Tongue (tissue), 3 donors: ENCODE measurements at places on chromosomes 16 and 17. TPM values are rescaled to one million over a fixed set of nuclear protein-coding genes. Genes with fewer than 3 reads are reported as not detected.

Gene DRC3
- total RNA-seq = 0.82 TPM

Gene CD300LB
- 0.31 TPM for total RNA-seq

Gene CCL1
- not detected for total RNA-seq

Gene TBC1D3C
- not detected for total RNA-seq

Gene KRT34
- total RNA-seq = 0.51 TPM

Gene TPSAB1
- 4.5 TPM for total RNA-seq

Gene MYOCD
- total RNA-seq = 6.9 TPM

Gene ABCC12
- not detected for total RNA-seq

Gene ST6GALNAC1
- 1.7 TPM for total RNA-seq

Gene CMTM2
- total RNA-seq = not detected

Gene DOC2A
- 1.0 TPM for total RNA-seq

Gene MEIOC
- total RNA-seq = not detected

Gene TP53TG3B
- not detected for total RNA-seq

Gene SCNN1B
- total RNA-seq = 3.8 TPM

Gene SP6
- total RNA-seq = 0.82 TPM

Gene CTNS
- total RNA-seq = 14.7 TPM

Gene RPUSD1
- total RNA-seq = 11.6 TPM

Gene OTOP2
- not detected for total RNA-seq

Gene COX6A2
- total RNA-seq = 63.5 TPM

Gene TEPSIN
- total RNA-seq = 14.6 TPM

Gene TMEM204
- 19.3 TPM for total RNA-seq

Gene KRTAP4-4
- not detected for total RNA-seq

Gene TAC4
- total RNA-seq = not detected

Gene NTN3
- 9.1 TPM for total RNA-seq

Gene TEX19
- total RNA-seq = not detected

Gene KRT25
- total RNA-seq = not detected

Gene MGAT5B
- not detected for total RNA-seq

Gene ASPHD1
- total RNA-seq = 1.6 TPM

Gene CDRT4
- not detected for total RNA-seq

Gene SAP30BP
- 57.0 TPM for total RNA-seq

Gene KRT23
- total RNA-seq = 26.3 TPM

Gene TBC1D3K
- total RNA-seq = not detected

Gene PRRT2
- 3.0 TPM for total RNA-seq

Gene BAHCC1
- total RNA-seq = 13.7 TPM

Gene NTHL1
- total RNA-seq = 28.7 TPM

Gene HCRT
- not detected for total RNA-seq

Gene LDHD
- total RNA-seq = 16.8 TPM

Gene CTRB2
- total RNA-seq = not detected

Gene ALOXE3
- not detected for total RNA-seq

Gene FKBP10
- 84.5 TPM for total RNA-seq

Gene RAB11FIP4
- 2.7 TPM for total RNA-seq

Gene MAF
- 21.6 TPM for total RNA-seq

Gene P2RX5
- total RNA-seq = 13.5 TPM
